ENCODE measurements at places on chromosomes 11 and 22.

DNA sequence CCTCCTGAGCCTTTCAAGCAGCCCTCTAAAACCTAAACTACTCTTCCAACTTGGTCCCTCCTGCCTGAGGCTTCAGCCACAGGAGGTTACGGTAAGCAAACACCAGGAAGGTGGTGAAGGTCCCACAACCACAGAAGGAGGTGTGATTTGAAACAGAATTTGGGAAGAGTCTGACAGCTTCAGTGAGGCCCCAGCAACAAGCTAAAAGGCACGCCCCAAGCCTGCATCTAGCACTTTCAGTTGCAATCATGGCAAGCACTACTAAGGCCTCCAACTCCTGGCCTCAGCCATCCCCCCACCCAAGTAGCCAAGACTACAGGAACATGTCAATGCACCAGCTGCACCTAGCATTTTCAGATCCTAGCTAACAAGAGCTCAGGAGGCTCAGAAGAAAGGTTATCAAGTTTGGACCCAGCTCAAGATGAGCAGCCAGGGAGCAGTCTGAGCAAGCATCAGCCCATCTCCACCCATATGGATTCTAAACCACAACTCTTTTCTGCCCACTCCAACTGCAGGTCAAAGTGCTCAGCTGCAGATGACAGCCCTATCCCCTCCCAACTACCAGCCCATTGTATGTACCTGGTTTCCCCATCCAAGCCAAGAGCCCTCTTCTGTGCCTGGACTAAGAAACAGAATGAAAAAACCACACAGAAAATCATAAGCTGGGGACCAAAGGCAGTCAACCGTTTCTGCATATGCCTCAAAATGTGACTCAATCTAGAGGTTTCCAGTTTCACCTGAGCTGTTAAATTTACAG lies 10.4 kb upstream of the AHNAK start:
- ATAC-seq = no peak

- no peak for ATAC-seq
Observed at GRCh38 chr11:134802116-134802515, 390.1 kb upstream of the B3GAT1 start.

DNA sequence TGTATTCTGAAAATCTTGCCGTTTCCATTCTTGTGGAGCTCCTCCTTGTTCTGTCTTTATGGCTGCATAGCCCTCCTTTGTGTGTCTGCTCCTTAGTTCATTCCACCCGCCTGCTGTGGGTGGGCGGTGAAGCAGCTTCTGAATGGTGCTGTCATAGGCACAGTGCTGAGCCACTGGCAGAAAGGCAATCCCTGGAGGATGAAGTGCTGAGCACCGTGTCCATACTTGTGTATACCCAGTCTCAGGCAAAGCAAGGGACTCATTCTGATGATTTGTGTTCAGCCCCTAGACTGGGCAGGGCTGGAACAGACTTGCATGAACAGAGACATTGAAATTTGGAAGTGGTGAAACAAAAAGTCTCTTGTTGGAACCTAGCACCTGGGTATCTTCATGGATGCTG lies 134.9 kb downstream of the MYO18B start:
- ATAC-seq = no peak

GRCh38 chr11:60699936-60700335 lies 524 bp downstream of the MS4A8 start:
- ATAC-seq = no peak

DNA sequence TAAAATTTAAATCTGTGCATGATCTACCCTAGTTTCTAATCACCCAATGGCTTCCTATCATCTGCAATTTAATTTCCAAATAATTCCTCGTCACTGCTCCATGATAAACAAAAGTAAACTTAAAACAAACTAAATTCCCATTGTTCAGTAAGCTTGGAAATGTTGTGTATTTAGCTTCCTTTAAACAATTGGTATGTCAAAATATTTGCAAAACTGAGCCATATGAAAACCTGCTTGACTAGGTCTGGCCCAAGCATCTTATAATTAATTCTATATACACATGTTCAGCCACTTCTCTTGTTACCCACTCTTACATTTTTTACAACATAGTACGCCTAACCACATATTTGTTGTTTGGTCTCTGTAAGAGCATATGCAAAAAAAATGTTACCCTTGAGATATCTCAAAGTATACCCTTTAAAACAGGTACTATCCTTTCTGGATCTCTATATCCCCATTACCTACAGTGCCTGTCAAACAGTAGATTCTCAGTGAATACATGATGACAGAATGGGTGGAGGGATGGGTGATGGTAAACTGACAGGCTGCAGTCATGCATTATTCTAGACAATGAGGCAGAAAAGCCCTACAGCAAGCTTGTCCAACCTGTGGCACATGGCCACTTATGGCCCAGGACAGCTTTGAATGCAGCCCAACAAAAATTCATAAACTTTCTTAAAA lies 1277.9 kb upstream of the TENM4 start:
- no peak for ATAC-seq

DNA sequence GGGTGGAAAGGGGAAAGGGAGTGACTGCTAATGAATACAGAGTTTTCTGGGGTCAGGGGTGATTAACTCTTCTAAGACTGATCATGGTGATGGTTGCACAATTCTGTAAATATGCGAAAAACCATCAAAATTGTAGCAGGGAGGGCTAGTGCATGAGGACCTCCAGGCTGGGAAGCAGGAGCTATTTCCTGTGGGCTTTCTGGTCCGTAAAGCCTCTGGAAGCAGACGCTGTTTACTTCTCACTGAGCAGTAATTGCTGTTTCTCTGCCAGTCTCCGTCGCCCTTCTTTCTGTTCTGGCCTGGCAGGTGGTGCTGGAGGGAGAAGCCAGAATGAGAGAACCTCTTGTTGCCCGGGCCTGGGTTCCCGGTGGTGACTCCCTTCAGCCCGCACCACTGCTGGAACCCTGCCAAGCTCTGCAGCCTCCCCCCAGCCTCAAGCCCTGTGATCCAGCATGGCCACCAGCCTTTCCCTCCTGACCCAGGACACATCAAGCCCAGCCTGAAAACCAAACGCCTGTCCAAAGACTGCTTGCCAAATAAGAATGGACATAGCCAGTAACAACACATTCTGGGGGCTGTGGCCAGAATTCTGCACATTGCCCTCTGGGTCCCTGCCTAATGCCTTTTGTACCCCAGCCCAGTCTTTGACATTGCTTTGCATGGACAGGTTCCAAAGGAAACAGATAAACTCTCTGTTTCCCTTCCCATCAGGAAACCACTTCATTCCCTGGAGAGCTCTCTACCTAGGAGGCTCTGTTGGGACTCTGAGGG lies 201.0 kb upstream of the NAV2 start:
- ATAC-seq = peak; percentile 57

Data from gastroesophageal sphincter (tissue), 4 donors.